NB4 (cell line): ENCODE measurements at places on chromosomes 7 and 10.

DNA sequence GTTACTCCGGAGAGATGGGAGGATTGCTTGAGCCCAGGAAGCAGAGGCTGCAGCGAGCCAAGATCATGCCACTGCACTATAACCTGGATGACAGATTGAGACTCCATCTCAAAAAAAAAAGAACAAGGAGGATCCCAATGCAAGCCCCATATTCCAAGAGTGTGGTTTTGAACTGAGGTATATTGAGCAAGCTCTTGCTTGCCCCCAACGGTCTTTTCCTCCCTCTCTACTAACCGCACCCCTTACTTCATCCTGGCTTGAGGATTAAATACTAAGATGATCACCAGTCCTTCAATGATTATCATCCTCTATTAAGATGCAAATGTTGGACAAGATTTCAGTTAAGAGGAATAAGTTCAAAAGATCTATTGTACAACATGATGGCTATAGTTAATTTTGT, 12.5 kb upstream of the SRGN start:
- DNase-seq: peak; percentile 86

DNA sequence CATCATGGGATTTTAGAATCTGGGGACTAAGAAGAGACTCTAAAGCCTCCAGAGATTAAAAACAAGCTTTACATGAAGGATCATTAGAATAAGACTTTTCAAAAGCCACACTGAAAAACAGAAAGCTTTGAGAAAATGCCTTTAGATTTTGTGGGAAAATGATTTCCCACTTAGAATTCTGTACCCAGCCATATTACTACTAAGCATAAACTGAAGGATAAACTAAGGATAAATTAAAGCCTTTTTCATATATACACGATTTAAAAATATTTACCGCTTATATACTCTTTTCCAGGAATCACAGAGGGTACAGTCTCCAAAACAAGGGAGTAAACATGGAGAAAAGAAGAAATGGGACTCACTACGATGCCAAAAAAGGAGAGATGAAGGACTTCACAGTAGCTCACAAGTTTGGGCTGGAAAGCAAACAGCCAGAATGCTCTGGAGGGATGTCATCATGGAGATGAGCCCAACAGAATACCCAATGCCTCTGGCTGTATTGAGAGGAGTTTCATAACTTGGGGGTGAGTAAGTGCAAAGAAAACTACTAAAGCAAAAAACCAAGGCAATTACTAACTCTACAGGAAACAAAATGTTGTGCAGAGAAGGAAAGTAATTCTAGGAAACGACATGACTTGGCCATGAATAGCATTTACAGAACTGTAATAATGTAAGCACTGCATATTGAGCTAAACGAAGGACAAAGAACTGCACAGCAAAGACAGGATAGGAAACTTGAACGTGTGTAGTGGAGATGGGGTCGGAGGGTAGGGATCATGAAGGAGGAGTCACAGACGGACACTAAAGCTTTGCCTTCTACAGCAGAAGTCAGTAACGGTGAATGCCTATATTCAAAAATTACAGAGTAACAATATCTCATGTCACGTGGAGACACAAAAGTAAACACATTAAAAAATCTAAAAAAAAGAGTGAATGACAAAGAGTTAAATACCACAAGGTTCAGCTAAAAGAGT, 61.4 kb upstream of the ASAH2 start:
- DNase-seq: no peak

- peak; percentile 21 for DNase-seq
Measured at GRCh38 chr10:82813856-82814255, 938.9 kb downstream of the NRG3 start.

- no peak for DNase-seq
Measured at GRCh38 chr7:110400411-110400810, 690.5 kb upstream of the LRRN3 start.
